ENCODE measurements at places on chromosomes 4 and X.
A peak's percentile ranks its signal among the peaks of the same experiment; 100 is the strongest.

DNA sequence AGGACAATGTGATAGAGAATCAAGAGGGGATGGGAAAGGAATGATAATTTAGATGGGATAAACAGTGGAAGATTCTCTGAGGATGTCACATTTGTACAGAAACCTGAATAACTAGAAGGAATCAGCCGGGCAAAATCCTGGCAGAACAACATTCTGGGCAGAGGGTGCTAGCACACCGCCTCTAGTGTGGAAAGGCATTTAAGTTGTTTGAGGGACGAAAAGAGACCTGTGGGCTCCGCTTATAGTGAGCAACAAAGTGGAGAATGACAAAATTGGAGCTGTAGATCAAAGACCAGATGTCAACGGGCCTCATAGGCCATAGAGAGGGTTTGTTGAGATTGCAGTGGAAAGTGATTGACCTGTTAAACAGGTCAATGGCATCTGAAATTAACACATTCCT lies 596.0 kb upstream of the SLIT2 start:
- no peak for DNase-seq

GRCh38 chr4:152709675-152710438 lies 30.1 kb upstream of the TMEM154 start:
- no peak for DNase-seq

DNA sequence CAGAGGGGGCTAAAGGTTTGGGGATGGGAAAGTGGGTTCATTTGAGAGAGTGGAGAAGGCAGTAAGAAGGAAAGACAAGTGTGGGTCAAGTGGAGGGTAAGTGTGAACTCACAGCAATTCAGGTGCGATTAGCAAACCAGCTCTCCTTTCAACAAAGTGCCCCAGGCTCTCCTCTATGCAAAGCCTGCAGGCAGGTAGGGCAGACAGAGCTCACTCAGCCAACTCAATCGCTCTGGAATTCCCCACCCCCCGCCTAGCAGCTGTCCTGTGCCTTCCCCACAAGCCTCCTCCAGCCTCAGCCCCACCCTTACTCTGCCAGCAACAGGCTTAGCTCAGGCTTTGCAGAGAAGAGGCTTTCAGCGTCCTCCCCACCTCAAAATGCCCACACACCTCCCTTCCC lies 14.8 kb upstream of the MAMLD1 start:
- no peak for DNase-seq

DNA sequence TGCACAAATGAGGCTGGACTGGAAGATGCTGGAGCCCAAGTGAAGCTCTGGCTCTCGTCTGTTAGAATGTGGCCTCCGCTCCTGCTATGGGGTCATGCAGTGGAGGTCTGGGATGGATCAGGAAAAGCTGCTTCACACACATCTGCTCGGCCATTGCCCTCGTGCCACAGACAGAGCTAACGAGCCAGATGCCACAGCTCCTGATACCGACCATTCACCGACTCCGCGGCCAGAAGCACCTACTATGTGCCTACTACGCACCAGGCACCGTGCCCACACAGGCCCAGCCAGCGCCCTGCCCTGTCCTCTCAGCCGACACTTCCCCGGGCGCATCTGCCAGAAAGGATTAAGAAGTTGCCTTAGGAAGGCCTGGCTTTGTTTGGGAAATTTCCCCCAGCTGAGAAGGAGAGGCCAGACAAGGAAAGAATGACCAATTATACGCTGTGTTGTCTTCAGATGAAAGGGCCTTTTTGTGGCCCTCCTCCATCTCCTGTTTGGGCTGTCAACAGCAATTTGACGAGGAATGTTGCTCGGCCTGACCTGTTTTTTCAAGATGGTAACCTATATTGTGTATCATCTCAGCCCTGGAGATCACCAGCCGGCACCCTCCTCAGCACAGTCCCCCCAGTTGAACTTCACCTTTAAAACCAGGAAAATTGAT lies 34.3 kb downstream of the HMX1 start:
- no peak for DNase-seq

DNA sequence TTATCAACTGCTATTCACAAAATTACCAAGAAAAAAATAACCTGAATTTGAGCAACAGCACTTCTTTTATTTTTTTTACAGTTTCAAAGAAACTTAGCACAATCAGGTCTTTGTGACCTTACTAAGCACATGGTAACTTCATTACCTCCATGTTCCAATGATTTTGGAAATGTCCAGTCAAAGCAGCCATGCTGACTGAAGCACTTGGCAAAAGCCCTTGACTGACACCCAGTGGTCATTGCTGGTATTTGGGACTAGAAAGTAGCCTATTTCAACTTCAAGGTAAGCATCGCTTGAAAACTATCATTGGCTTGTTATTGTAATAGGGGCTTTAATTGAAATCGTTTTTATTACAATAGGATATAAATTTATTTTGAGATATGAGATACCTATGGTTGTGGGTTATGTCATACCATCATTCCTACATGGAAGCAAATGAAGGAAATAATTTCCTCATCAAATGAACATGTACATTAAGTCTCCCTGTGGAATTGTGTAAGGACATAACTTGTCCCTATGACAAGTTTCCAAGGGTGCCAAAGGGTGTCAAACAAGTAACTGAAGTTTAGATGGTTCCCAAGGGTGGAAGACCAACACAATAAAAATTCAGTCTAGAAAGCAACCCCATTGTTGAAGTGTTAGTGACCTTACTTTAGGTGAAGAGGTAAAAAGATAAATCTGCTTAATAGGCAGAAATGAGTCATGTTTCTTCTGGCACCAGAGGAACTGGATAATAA lies 15.2 kb upstream of the ANXA10 start:
- peak; percentile 12 for DNase-seq

DNA sequence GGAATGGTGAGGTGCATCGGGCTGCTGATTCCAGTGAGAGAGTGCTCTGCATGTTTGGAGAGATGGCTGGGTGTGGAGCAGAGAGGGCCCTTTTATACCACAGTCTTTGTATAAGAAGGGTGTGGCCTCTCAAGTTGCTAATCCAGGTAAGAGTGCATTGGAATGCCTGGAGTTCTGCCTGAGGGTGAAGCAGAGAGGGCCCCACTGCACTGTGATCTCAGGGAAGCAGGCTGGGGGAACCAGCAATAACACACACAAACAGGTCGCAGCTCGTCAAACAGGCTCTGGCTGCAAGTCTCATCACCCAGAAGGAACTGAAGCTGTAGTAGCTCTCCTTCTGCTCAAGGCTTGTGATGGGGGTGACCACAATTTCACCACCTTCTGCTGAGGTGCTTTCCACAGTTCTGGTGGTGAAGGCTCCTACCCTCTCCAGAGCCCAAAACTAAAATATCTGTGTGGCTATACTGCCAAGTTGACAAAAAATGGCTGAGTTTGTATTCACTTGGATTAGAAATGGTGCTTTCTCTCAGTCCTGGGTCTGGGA lies 687.4 kb upstream of the HS3ST1 start:
- no peak for DNase-seq

DNA sequence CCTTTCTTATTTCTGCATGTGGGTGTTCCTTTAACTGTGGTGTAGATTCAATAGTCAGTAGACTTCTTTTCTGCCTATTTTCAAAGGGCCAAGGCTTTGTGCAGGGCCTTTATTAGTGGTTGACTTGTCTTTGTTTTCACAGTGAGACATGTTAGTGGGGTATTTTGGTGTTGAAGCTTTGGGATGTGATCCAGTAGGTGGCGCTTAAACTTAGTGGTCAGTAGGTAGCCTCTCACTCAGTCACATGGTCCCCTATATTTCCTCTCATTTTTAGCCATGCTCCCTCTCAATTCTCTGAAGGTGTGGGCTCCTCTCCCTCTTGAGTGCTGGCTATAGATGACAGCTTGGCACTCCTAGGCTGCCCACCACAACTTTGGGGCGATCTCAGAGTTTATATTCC lies 23.4 kb upstream of the SLC10A7 start:
- no peak for DNase-seq

DNA sequence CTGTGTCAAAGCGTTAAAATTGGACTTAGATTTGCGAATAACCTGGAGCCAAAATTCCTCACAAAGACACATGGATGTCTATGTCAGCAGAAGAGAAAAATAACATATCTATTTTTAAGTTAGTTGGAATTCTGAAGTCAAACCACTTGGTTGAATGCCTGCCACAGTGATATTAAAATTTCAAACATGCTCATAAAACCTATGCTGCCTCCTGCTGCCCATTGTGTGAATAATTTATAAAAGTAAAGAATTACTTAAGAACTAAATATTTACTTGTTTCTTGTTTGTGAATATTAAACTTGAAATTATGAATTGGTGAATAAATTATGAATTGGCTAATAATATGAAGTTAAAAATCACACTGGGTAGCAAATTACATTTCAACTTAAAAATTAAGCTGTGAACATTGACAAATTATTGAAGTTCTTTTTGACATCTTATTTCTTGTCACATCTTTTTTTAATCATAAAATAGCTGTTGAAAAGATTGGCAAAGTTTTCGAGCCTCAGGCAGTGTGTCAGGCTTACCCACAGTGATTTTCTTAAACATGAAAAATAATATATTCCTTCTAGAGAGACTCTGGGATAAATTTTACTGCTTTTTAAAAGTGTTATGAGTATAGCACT lies 35.4 kb downstream of the FABP2 start:
- peak; percentile 64 for DNase-seq

DNA sequence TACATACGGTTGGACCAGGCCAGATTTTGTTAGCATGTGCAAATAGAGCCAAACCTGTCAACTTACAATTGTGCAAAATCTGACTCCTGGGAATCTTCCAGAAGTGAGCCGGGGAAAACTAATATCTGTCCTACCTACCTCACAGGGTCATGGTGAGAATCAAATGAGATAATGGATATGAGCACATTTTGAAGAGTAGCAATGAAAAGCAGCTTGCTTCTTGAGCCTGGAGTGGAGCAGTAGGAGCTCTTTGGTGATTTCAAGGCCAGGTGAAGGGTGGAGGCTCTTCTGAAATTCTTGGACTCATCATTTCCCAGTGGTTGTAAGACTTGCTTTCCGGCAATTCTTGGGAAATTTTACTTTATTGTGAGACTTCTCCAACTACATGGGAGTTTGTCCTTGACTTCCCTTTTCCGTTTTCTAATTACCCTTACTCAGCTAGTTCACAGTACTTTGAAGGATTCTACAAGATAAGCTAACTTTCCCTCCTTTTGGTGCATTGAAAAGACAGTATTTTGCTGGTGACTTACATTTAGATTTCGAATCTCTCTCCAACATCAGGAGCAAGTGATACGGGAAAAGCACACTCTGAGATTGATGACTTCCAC lies 12.2 kb downstream of the PLAC1 start:
- DNase-seq = no peak

DNA sequence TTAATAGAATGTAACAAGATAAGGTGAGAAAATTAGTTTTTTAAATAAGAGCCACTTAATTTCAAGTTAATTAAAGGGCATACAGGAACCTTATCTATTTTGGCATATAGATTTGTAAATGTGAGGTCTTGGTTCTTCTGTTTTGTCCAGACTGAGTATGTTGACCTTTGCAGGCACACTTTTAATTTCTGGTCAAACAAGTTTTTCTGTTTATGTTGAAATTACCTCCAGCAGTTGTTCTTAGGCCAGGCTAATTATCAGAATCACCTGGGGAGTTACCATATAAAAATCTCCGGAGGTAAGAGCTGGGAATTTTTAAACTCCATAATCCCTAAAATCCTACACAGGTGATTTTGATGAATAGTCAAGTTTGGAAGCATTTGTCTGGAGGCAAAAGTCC lies 227.4 kb upstream of the ANKRD50 start:
- DNase-seq = no peak

DNA sequence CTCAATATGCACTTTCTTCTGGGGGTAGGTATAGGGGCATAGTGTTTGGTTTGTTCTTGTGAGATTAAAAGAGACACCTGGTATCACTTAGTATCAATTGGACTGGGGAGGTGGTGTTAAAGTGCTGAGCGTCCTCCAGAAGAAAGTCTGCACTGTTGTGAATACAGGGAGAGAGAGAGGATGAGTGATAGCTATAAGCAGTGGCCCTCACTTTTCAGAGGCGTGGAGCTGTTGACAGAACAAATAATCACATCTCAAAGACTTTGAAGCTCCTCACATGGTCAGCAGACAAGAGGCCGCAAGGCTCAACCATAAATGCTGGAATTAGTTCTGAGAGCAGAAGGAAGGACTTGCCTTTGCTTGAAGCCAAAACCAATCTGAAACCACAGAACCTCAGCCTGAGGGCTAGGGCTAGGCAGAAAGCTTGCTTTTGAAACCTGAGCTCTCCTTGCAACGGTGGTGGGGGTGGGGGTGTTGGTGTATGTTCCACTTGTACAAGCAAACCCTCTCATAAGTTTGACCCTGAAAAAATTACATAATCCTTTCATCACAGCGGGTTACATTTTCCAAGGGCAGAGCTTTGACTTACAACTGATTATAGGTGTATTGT lies 123.2 kb upstream of the SCML1 start:
- DNase-seq = no peak

DNA sequence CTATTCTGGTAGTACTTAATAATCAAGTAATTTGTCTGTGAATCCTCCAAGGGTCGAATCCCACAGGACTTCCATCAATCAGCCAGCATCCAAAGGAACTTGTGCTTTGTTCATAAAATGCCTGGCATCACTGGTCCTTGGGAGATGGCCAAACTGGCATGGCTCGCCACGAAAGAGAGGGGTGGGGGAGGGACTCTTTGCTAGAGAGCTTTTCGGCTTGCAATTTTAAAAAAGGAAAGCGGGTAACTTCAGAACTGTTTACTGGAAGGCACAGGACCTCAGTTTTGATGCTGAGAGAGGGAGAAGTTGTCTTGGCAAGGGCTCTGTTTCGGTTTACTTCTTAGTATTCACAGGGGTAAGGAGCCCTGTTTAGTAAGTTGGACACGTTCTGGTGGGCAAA lies 79.4 kb upstream of the FHL1 start:
- no peak for DNase-seq

DNA sequence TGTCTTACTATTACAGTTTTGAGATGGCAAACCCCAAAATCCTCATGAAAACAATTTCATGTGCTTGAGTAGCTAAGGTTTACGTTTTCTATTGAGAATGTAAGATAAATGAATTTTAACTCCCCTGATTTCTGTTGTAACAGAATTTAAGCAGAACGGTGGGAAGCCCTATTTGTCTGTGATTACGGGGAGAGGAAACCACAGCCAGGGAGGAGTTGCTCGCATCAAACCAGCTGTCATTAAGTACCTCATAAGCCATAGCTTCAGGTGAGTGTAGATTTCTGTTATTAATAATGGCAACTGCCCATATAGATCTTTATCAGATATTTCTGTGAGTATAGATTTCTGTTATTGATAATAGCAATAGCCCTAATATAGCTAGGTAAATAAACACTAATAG lies 44.2 kb upstream of the RHOH start:
- DNase-seq = no peak

- no peak for DNase-seq
Measured at GRCh38 chr4:51880016-51880915, 37.3 kb downstream of the DCUN1D4 start.

DNA sequence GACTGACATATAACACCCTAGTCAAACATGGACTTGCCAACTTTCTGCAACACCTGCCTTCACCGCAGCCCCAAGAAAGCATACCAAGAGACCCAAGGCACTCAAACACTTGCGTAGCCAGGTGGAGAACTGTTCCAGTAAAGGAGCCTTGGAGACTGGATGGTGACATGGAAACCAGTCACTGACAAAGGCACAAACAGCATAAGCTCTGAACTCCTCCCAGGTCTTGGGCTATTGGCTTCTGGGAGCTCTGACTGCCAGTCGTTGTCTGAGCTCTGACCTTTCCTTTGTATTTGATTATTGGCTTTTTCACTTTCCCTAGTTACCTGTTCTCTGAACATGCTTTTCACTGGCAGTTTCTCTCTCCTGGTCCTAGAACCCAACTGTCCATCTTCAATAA lies 38.3 kb downstream of the ARAP2 start:
- DNase-seq = no peak

GRCh38 chr4:157838366-157838765 lies 334.5 kb downstream of the GASK1B start:
- no peak for DNase-seq
